ENCODE measurements at places on chromosomes 5 and 9.

- no peak for DNase-seq
These were observed 60.1 kb downstream of the CDH18 start for GRCh38 chr5:19927919-19928318.

- DNase-seq: no peak
These were observed 35.0 kb upstream of the RIC1 start for GRCh38 chr9:5593904-5594303.

- no peak for DNase-seq
These were observed 3.8 kb upstream of the KLHL3 start for GRCh38 chr5:137739737-137740136.

DNA sequence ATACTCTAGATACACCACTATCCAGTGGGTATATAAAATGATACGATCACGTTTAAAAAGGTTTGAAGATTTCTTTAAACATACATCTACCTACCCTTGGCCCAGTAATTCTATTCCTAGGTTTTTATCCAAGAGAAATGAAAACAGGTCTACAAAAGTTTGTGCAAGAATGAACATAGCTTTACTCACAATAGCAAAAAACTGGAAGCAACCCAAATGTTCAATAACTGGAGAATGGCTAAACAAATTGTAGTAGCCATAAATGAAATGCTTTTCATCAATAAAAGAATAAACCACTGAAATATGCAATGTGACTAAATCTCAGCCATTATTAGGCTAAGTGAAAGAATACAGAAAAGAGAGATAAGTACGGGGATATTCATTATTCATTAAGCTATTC lies 438.9 kb downstream of the ARHGEF28 start:
- DNase-seq: no peak

Data from stimulated activated CD8-positive, alpha-beta memory T cell treated with anti-CD3 and anti-CD28 coated beads, Interleukin-4, amount 100 ng/mL, for 1 hour (primary cell).